ENCODE measurements at places on chromosomes 13 and 19.

- no peak for DNase-seq
Observed at GRCh38 chr13:51152701-51153100, 41.6 kb upstream of the C13orf42 start.

DNA sequence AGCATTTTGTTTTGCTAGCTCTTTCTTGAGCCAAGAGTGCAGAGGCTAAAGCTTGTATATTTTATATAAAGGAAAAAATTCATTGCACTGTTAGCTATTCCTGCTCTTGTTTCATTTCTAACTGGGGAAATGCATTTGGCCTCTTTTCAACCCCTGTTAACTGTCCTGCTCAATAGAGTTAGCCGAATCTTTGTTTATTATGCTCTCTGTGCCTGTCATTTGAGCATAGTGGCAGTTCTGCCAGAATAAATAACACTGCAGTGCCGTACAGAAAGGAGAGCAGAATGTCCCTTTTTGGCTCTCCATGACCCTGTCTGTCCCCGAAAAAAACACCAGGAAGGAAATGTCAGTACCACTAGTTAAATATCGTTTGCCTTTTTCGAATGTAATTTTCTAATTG is 350.8 kb downstream of the MYO16 start:
- DNase-seq: no peak

GRCh38 chr13:98333486-98333885 is 156.4 kb upstream of the RNF113B start:
- no peak for DNase-seq

DNA sequence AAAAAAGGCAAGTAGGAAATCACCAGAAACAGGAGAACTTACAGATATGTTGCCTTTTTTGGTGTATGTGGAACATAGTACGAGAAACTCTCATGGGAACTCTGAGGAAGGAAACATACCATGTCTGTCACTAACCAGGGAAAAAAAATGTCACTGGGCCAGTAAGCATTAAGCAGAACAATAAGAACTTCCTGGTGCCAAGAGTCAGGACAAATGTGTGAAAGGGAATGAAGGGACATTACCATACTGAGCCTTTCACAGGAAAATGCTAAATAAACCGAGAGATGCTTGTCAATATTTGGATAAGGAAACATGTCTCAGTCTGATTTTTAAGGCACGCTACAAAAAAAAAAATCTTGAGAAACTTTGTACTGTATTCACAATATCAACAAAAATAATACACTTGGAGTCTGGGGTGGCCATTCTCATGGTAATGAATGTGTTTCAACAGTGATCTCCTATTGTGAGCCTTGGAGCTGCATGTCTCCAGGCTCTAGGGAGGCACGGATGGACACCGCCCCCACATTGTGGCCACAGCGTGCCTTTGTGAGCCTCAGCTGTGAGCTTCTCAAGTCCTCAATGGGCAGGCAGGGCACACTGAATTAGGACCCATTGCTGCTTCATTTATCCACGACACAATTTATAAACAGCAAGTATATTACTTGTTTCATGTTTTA is 113.0 kb upstream of the ARGLU1 start:
- DNase-seq: no peak

GRCh38 chr13:111401755-111402154 is 81.3 kb downstream of the TEX29 start:
- DNase-seq: no peak

DNA sequence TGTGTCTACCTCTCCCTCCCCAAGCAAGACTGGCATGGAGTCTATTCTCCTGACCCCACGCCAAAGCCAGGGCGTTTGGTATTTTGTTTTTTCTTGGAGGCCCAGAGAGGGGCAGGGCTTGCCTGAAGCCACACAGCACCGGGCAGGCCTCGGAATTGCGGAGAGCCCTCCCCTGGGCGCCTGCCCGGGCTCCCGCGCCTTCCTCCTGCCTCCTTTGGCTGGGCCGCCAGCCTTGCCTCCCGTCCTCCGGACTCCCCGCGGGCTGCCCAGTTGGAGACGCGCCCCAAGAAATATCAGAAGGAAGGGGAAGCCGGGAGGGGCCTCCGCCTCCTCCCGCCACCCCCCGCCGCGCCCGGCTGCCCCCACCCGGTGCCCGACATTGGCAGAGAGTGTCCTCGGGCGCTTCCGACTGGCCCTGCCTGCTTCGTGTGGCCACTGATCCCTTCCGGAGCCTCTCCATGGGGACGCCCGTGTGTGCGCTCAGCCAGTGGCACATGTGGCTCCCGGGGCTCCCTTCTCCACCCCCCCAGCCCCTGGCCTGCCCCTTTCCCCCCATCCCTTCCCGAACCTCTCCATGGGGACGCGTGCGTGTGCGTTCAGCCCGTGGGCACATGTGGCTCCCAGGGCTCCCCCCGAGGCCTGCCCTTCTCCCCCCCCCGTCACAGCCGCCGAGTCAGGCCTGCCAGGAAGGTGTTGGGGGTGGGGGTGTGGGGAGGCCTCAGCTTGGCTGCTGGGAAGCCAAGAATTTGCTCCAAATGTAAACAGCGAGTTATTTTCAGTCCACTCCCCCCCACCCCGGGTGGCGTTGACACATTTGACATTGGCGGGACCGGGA is 37.3 kb downstream of the NFIC start:
- no peak for DNase-seq

DNA sequence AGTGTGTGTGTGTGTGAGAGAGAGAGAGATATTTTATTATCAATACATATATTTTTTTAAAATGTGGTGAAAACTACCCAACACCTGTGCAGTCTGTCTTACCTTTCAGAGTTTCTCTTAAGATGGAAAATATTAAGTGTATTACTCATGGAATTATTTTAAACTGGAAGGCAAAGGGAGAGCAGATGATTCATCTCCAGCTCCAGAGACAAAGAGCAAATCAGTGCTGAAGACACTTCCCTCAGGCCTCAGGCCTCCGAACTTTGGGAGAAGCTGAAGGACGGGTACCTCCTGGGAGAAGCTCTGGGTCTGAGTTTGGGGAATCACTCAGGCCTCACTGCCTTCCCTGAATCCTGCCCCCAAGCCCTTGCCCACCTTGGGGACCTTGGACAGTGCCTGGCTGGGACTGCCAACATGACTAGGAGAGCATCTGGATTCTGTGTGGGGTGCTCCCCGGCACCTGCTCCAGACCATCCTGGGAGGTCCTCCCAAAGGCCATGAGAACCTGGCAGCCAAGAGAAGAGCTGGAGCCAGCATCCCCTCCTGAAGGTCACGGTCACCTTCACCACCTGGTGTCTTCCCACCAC is 170.4 kb upstream of the UBL3 start:
- DNase-seq: no peak

- no peak for DNase-seq
Observed at GRCh38 chr19:53961523-53962356, 997 bp upstream of the CACNG8 start.

DNA sequence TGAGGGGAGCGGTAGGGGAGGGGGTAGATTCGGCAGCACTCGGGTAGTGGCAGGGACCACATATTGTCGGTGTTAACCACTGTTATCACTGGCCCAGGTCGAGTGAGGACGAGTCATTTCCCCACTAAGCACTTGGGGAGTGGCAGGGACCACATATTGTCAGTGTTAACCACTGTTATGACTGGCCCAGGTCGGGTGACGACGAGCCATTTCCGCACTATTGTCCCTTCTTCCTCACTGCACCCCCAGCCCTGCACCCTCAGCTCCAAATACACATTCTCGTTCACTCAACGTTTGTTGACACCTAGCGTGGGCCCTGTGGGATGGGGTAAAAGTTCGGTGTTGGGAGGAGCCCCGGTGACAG is 467 bp upstream of the CLN5 start:
- no peak for DNase-seq

- DNase-seq: no peak
Observed at GRCh38 chr19:617551-618246, 15.6 kb downstream of the POLRMT start.

DNA sequence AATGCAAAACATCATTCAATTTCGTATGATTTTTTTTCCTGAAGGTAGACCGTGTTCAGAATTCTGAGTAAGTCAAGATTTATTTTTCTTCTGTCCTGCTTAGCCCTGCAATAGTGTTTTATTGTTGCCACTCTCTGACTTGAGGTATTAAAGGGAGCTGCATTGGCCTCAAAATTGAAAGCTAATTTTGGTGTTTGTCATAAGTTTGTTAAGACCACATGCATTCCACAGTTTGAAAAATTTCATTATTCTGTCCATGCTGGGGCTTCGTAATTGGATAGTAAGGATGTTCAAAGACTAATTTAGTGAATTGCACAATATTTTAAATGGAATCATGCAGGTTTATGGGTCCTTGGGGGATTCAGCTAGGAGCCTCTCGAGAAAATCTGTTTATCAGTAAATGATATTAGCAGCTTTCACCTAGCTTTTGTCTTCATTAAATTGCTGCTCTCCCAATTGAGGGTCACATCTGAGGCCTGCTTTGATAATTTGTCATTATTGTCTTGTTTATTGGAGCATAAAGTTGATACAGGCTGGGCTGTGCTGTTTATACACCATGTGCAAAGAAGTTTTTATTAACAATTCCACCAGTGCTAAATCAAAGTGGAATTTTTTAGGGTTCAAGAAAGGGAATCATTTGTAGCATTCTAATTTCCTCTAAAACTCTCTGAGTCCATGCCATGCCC is 339.8 kb upstream of the OBI1 start:
- no peak for DNase-seq

- DNase-seq: no peak
Observed at GRCh38 chr13:23928985-23929384, 31.7 kb upstream of the C1QTNF9B start.

DNA sequence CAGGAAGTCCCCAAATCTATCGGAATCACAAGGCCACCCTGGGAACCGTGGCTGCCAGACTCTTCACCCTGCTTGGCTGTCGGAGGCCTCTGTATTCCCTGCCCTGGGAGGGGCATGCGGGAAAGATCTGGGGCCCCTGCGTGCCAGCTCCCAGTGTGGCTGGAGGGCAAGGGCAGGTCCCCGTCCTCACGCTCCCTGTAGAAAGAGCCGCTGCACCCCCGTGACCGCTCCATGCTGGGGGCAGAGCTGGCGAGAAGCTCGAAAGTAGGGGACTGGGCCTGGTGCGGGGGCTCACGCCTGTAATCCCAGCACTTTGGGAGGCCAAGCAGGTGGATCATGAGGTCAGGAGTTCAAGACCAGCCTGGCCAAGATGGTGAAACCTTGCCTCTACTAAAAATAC is 208.4 kb upstream of the SOX1 start:
- no peak for DNase-seq

- DNase-seq: no peak
Observed at GRCh38 chr19:29395111-29395733, 130.6 kb upstream of the VSTM2B start.

GRCh38 chr19:1467215-1467489 is 11.9 kb downstream of the C19orf25 start:
- no peak for DNase-seq

GRCh38 chr13:50400035-50400726 is 384.9 kb downstream of the KCNRG start:
- no peak for DNase-seq

- DNase-seq: no peak
Observed at GRCh38 chr13:28967029-28967915, 147.1 kb downstream of the MTUS2 start.

DNA sequence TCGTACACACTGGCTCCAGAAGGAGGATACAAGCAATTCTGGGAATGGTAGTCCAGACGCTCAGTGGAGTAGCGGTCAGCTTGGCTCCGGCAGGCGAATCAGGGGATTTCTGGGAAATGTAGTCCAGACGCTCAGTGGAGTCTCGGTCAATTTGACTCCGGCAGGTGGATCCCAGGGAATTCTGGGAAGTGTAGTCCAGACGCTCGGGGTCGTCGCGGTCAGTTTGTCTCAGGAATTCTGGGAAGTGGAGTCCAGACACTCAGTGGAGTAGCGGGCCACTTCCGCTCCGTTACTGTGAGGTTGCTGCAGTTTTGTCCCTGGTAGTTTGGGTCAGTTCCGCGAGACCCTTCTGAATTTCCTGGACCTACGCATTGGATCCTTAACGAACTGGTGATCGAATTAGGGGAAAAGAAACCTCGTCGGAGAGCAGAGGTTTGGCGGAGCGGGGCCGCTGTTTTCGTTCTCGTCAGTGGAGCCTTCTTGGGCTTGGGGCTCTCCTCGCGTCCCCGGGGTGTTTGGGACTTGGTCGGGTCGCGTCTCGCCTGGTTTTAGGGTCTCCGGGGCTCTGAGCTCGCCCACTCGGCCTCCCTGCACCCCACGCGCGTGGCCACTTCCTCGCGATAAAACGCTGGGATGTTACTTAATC is at the start of gene ZNF225:
Gene ZNF225 (plus strand): TSS at position 262 of the 646 bp plus-strand sequence. CDS start 2,429 bp downstream, outside the sequence.
- DNase-seq: peak; percentile 67

GRCh38 chr19:39671739-39672363 is 16.1 kb downstream of the LGALS16 start:
- DNase-seq: no peak

- no peak for DNase-seq
Observed at GRCh38 chr19:9909251-9909650, 27.1 kb downstream of the OLFM2 start.

GRCh38 chr19:51016798-51017683 is 2.5 kb downstream of the KLK10 start:
- no peak for DNase-seq

- no peak for DNase-seq
Observed at GRCh38 chr19:16457954-16458331, 13.8 kb downstream of the EPS15L1 start.

DNA sequence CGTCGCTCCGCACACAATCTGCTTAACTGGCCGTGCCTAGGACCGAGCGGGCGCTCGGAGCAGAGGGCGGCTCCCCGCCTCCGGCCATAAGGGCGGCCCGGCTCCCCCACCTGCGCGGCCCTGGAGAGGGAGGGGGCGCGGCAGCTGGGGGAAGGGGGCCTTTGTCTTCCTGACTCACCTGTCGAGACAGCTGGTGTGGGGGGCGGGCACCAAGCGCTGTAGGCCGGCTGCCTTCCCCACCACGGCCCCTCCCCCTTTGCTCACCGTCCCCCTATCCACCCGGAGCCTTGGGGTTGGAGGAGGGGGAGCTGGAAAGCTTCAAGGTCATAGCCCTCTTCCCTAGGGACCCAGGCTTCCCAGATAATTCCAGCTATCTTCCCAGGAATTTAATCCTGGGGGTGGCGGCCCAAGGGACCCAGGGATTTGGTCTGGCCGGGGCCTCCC is 1.2 kb downstream of the VASP start:
- DNase-seq: no peak

DNA sequence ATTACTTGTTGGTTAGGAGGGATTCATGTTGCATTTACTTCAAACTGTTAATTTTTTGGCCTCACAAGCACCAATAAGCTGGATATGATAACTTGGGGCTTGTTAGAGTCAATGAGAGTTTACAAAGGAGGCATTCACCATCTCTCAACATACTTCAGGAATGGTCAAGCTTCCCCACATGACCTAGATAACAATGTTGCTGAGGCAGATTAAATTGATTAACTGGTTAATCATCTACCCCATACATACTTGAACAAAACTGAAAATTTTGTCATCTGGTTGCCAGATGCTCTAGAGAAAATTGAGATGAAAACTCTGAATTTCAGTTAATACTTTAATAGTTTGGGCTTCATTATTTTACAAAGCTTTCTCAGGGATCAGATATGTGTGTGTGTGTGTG is 43.0 kb upstream of the UBL3 start:
- DNase-seq: no peak

- no peak for DNase-seq
Observed at GRCh38 chr19:49882643-49883042, 5.1 kb downstream of the TBC1D17 start.

Measured in SIG-M5 (cell line).